ENCODE measurements at places on chromosomes 11 and 22.

DNA sequence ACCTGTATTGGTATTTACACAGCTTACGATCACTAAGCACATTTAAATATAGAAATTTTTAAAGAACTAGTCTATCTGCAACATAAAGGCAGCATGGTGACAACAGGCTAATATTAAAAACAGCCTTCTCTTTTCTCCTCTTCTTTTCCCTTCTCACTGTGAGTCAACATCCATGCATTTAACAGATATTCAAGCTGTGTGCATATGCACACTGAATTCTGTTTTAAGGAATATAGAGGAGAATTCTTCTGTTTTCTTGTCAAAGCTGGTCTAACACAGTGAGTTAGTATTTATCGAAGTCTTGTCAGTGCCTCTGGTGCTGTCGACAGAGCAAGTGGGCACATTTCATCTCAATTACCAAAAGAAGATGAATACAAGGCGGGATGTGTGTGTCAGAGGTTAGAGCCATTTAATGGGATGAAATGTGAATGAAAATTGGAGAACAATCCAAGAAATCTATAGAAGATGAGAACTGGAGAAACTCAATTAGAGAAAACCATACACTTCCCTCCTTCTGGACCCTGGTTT is 282.3 kb downstream of the FAT3 start:
- no peak for DNase-seq

- no peak for DNase-seq
These were observed 25.6 kb upstream of the RRM1 start for GRCh38 chr11:4068962-4069361.

- no peak for DNase-seq
These were observed 134.4 kb downstream of the MPPED1 start for GRCh38 chr22:43546186-43546585.

GRCh38 chr22:41488076-41488475 is 19.2 kb downstream of the ACO2 start:
- no peak for DNase-seq

- DNase-seq: peak; percentile 19
These were observed 195.3 kb downstream of the BRD1 start for GRCh38 chr22:49632199-49633009.

GRCh38 chr11:37657645-37658044 is 1059.6 kb upstream of the RAG2 start:
- no peak for DNase-seq

- no peak for DNase-seq
These were observed 93.8 kb upstream of the DDI1 start for GRCh38 chr11:103942646-103943045.

- DNase-seq: no peak
These were observed 22.3 kb downstream of the SHANK3 start for GRCh38 chr22:50694766-50695420.

GRCh38 chr11:35077709-35078469 is 61.1 kb upstream of the CD44 start:
- peak; percentile 61 for DNase-seq

DNA sequence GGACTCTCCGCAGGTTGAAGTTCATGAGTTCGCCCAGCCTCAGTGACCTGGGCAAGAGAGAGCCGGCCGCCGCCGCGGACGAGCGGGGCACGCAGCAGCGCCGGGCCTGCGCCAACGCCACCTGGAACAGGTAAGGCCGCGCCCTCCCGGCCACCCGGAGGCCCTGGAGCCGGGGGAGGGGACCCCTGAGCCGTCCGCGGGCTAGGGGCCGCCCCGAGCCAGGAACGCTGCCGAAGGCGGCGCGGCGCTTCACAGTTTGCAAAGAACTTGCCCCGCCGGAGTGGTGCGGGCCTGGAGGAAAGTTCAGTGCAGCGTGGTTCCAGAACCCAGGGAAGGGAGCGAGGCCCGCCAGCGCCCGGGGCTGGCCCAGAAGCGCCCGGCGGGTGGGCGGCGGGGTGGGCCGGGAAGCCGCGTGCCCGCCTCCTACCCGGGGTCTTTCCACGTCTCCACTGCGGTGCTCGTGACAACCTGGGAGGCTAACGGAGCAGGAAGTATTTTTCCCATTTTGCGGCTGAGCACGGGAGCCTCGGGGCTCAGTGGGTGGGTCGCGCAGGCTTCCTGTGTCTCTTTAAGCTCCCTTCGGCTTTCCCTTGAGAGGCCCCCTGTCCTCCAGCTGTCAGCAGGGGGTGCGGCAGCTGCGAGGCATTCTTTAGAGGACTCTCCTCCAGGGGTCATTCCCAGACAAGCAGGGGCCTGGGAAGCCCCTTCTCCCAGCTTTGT is 635 bp downstream of the PRR5 start:
- peak; percentile 33 for DNase-seq

- DNase-seq: no peak
These were observed 1.5 kb upstream of the PNPLA5 start for GRCh38 chr22:43893266-43893665.

DNA sequence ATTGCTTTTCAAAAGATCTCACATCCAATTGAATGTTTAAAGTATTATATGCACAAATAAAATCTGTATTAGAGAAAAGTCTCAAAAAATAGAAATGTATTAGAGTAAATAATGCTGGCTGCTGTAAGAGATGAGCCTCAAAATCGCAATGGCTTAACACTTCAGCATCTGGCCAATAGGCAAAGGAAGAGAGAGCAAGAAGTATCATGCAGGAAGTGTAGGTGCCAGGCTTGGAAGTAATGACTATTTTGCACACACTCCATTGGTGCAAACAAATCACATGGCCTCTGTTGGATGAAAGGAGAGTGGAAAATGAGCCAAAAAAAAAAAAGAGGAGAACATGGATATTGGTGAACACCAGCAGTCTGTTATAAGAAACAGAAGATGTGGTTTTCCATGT is 193.0 kb upstream of the E2F8 start:
- no peak for DNase-seq

DNA sequence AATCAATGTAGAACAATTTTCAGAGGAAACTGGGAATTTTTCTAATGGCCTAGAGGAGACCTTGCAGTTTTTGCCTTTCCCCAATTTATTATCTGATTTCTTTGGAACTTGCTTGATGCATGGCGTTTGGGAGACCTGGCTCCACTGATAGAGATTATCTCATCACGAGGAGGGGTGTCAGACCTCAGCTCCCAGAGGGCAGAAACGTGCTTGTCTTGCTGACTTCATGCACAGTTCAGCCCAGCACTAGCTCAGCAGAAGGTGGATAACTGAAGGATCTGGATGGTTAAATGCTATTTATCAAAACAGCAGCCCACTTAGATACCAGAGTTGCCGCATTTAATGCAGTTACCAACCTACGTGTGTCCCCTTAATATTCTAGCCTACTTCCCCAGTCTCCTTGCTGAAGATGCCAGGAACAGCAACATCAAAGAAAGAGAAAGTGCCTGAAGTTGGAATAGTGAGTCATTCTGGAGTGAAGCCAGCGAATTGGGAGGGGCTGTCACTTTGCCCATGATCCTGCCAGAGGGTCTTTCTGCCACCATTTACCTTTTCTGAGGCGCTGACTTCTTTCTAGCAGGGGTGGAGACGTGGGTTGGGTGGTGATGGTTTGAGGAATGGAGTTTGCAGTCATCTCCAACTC is 133.5 kb upstream of the CADM1 start:
- no peak for DNase-seq

- no peak for DNase-seq
These were observed 46.1 kb downstream of the PHF21A start for GRCh38 chr11:46075168-46075567.

DNA sequence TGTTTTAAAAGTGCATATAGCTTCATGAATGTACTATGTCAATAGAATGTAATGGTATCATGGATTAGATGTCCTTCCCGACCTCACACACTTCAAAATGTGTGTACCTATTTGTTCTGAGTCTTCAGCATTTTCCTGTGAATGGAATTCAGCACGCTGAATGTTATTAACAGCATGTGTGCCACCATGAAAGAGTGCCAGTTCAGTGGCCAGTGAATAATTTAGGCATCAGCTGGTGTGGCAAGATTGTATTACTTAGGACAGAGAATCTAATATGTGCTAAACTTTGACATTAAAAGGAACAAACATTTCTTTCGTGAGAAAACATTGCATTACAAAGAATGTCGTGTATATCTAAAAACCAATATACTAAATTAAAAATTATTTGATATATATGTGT is 46.4 kb downstream of the HIPK3 start:
- no peak for DNase-seq

DNA sequence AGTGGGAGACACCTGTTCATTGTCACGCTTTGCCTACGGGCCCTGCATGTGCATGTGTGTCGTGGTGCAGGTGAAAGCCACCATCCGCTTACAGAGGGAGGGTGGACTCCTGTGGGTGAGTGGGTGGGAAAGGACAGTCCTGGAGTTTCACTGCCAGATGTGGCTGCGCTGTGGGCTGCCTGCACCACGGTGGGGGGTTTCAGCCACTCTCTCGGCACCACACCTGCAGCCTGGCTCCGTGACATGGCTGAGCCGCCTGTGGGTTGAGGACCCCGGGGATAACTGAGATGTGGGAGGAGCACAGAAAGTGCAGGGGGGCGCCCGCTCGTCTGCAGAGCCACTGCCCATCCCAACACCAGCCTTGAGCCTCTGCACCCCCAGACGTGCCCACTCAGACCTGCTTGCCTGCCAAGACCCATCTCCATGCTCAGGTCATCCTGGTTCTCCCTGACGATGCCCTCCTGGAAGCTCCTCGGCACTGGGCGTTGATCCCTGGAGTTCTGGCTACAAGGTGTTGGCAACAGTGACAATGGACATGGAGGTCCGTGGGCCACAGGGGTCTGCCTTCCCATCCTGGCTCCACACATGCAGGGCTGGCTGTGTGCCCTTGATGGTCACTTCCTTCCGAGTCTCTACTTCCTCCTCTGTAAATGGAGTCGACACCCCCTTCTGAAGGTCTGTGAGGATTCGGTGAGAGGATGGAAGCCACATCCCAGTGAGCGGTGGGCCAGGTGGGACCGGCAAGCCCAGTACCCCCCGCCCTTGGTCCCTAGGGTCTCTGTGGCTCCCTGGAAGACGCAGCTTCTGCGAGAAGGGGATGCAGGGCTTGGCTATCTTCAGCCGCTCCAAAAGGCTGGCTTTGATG is 1007.0 kb downstream of the BRD1 start:
- DNase-seq: no peak

DNA sequence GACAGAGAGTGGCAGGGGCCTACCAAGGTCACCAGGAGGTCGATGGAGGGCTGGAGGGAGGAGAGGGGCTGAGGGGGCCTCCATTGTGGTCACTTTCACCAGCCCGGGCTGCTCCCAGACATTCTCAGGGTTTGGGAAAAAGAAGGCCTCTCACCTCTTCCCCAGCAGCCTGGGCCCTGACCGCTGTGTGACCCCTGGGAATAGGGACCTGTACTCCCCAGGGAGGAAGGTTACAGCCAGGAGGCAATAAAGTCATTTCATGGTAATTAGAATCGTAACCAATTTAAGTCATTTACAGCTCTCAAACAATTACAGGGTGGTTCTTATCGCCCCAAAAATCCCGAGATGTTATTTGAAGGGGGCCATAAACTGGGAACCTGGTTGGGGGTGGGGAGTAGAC is 37.8 kb downstream of the ISX start:
- no peak for DNase-seq

GRCh38 chr11:8368194-8368593 is 104.5 kb upstream of the LMO1 start:
- DNase-seq: no peak

DNA sequence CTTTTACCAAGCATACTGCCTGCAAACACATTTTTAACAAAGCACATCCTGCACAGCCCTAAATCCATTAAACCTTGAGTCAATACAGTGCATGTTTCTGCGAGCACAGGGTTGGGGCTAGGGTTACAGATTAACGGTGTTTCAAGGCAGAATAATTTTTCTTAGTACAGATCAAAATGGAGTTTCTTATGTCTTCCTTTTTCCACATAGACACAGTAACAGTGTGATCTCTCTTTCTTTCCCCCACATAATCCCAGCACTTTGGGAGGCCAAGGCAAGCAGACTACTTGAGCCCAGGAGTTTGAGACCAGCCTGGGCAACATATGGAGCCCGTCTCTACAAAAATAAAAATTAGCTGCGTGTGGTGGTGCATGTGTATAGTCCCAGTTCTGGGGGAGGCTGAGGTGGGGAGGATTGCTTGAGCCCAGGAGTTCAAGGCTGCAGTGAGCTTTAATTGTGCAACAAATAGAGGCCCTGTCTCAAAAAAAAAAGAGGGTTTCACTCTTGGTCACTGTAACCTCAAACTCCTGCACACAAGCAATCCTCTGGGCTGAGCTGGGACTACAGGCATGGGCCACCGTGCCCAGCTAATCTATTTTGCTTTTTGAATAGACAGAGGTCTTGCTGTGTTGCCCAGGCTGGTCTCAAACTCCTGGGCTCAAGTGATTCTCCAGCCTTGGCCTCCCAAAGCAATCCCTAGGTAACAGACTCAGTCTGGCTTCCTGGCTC is 19.7 kb upstream of the SLC3A2 start:
- no peak for DNase-seq

GRCh38 chr22:39530116-39530515 is 2.4 kb downstream of the RPS19BP1 start:
- no peak for DNase-seq

- DNase-seq: no peak
These were observed 261.5 kb downstream of the LARGE1 start for GRCh38 chr22:33658775-33659174.

GRCh38 chr22:26318975-26319374 is 110.1 kb upstream of the ASPHD2 start:
- DNase-seq: no peak

DNA sequence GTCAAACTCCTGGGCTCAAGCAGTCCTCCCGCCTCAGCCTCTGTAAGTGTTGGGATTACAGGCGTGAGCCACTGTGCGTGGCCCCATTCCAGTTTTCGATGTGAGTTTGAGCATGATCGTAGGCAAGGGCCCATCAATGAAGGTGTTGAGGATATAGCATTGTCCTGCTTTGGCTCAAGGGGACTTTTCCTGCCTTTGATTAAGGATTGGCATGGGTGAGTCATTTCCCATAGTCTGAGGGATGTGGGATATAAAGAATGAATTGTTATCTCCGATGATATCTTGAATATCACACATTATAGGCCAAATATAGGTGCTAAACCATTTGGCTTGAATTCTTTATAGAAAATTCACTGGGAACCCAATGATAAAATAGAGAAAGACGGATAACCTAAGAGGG is 30.4 kb downstream of the STIM1 start:
- DNase-seq: no peak

- no peak for DNase-seq
These were observed 367 bp downstream of the HPS5 start for GRCh38 chr11:18321578-18321968.

- no peak for DNase-seq
These were observed 4.9 kb upstream of the KRTAP5-6 start for GRCh38 chr11:1691878-1692707.

DNA sequence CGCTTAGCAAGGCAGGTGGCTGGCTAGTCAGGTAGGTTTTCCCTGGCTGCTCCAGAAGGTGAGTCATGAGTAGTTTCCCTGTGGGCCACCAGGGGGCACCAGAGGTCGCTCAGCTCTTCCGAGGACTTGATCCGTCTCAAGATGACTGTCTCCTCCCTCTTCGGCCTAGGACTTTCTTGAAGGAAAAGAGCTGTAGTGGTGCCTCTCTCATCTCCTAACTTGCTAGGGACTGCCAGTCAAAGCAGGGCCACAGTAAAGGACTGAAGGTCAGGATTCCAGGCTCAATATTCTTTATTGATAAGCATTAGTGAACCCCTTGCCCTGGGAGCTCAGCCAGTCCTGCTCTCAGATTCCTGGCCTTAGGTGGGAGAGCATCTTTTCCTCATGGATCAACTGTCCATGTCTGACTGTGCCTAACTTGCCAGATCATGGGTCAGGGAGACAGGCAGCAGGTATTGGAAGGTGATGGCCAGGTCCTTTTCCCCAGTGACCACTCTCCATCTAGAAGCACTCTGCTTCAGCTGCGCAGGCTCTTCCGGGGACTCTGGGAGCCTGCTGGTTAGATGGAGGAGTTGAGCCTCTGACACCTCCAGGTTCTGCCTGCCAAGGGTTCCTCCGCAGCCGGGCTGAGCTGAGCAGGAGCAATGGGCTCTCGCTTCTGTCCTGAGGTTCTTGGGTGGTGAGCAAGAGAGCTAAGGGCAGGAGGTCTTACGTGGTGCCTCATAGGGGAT is 1.9 kb downstream of the POLD4 start:
- DNase-seq: peak; percentile 83
